Mesenteric fat pad (tissue), 1 donor: ENCODE measurements at places on chromosomes 12 and 14. TPM values are rescaled to one million over a fixed set of nuclear protein-coding genes. Genes with fewer than 3 reads are reported as not detected.

Gene KRT77
- total RNA-seq: not detected

Gene GLT1D1
- 4.1 TPM for total RNA-seq

Gene FLRT2
- total RNA-seq: 20.0 TPM

Gene LRP1-AS
- not detected for total RNA-seq

Gene KLHL28
- 10.0 TPM for total RNA-seq

Gene PIK3C2G
- 0.13 TPM for total RNA-seq

Gene ETFRF1
- 20.4 TPM for total RNA-seq

Gene NELL2
- 0.71 TPM for total RNA-seq

Gene CCDC177
- total RNA-seq: not detected

Gene NGB
- total RNA-seq: not detected

Gene BCL11B
- 0.67 TPM for total RNA-seq

Gene AQP2
- total RNA-seq: not detected

Gene C12orf50
- 0.13 TPM for total RNA-seq

Gene SSPN
- 21.1 TPM for total RNA-seq

Gene BEGAIN
- total RNA-seq: 2.2 TPM

Gene PLCZ1
- not detected for total RNA-seq

Gene ST8SIA1
- 1.6 TPM for total RNA-seq

Gene PRIMA1
- 1.3 TPM for total RNA-seq

Gene PLBD1
- 35.7 TPM for total RNA-seq

GRCh38 chr14:95185033-95185766, 27.9 kb upstream of the DICER1 start:
- DNase-seq: no peak

DNA sequence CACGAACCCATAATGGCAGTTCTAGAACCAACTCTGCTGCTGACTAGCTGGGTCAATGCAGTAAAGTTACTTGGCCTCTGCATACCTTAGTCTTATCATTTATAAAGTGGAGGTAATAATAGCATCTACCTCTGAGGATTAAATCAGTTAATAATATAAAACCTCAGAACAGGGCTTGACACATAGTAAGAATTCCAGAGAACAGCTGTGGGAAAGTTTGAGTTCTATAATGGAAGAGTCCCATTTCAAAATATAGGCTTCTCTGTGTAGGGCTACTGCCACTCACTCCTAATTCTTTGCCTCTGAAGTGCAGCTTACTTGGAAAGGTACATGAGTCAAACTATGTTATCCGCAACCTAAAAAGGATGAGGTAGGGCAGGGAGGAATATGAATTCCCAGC, 269.2 kb upstream of the PRKD1 start:
- DNase-seq: no peak

GRCh38 chr12:68790081-68790951, 17.7 kb upstream of the MDM2 start:
- no peak for DNase-seq

DNA sequence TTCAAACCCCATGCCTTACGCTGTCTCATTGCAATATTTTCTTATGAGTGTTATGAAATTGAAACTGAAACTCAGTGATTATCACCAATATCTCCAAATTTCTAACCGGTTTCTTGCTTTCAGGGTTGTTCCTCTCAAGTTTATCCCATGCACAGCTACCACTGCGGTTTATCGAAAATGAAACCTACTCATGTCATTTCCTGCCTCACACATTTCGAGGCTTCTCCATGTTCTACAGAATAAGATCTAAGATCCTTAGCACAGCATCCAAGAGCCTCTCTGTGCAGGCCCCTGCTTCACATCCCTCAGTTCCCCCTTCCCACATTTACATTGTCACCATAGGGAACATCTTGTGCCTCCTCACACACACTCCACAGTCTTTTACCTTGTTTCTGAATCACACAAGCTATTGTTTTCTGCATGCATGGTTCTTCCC, 45.5 kb upstream of the FAR2 start:
- DNase-seq: no peak

DNA sequence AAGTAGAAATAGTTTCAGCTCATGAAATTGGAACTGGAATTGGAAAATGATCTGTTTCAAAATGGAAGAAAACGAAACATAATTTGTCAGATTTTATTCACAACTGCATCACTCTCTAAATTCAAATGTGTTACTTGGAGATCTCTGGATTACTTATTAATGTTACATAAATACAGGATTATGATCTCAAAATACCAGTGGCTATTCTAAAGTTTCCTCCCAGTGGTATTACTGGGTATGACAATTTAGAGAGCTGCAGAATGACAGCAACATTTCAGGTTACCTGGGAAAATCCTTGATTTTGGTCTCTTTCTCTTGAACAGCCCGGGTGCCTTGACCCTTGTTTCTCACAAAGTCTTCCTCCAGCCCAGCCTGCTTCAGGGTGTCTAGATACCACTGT, 14.2 kb downstream of the FAM161B start:
- no peak for DNase-seq

DNA sequence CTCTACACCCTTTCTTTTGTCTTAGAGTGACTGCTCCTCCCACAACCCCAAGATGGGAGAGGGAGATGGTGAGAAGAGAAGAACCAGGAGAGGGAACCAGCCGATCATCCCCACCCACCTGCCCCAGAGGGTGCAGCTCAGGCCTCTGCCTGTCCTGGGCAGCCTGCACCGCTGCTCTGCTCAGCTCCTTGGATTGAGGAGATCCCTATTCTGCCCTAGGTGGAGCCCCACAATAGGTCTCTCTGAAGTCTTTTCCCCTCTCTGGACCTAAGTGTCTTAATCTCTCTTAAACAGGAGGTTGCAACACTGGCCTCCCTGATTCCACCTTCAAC, 2.2 kb downstream of the ANKRD33 start:
- DNase-seq: peak; percentile 45

- DNase-seq: no peak
These were observed 44.9 kb downstream of the DNAH10 start for GRCh38 chr12:123807002-123807401.

DNA sequence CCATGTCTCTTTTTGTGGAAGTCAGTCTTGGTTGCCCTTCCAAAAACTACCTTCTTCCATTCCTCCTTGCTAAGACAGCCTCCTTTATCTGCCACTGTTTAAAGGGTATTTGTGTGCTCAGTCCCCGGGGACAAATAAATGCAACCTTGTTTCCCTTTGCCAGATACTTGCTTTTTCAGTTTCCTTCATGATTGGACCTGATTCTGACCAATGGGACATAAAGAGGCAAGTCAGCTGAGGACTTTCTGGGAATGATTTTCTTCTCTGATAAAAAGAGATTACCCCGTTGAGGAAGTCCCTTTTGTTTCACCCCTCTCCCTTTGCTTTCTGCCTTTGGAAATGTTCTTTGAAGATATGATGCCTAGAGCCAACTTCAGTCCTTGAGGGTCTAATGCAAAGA, 7.4 kb upstream of the TUBA1B start:
- DNase-seq: no peak

- DNase-seq: no peak
These were observed 332.1 kb downstream of the NELL2 start for GRCh38 chr12:44544018-44544417.

GRCh38 chr14:72608391-72609204, 285.3 kb downstream of the DPF3 start:
- no peak for DNase-seq

GRCh38 chr14:61111209-61111665, 130.2 kb downstream of the SLC38A6 start:
- DNase-seq: no peak

- DNase-seq: no peak
These were observed 103.9 kb downstream of the BBS10 start for GRCh38 chr12:76244300-76244699.

DNA sequence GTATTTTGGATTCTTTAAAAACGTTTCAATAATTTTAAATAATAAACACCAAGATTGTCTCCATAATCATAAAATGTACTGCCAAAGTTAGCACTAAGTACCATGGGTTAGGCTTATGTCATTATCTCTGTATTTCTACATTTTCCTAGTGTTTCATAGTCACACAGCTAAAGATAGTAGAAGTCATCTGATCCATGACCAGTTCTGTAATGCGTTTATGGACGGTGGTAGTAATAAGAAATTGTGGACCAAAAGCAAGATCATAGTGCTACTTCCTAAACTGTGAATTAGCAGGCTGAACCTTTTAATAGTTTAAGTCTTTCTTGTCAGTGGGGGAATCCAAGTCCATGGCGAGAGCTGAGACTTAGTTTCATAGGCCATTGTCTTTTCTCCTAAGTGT, 142.1 kb downstream of the AKAP6 start:
- no peak for DNase-seq

DNA sequence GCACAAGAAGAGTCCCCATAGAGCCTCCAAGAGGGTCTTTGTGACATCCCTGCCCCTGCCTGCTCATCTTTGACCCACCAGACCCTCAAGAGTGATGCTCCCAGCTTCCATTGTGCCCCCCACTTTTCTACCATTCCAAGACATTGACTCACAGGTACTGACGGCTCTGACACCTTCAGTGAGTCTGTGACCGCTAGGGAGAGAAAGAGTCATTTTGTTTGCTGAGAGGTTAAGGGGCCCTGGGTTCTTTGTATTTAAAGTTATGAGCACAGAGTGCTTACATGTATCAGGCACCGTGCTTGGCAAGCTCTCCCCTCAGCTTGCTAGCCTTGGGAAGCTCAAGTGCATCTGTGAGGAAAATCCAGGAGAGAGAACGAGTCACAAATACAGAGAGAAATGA, 7.1 kb upstream of the KRT82 start:
- no peak for DNase-seq

GRCh38 chr12:57890191-57891115, 43.9 kb upstream of the CTDSP2 start:
- DNase-seq: no peak

- no peak for DNase-seq
These were observed 17.5 kb downstream of the KCNH5 start for GRCh38 chr14:63027719-63028118.

DNA sequence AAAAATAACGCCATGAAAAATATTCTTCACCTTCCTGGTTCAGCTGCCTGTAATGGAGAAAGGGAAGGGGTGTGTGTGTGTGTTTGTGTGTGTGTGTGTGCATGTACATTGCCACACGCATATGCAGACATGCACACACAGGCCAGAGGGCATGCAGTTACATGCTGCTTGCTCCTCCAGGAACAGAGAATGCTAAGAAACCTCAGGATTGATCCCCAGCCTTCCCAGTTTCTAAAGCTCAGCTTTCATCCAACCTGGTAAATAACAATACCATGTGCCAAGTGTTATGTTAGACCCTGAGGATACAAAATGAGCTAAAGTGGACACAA, 241.7 kb downstream of the SPTSSA start:
- no peak for DNase-seq

- no peak for DNase-seq
These were observed 424.0 kb upstream of the GARIN6 start for GRCh38 chr12:99223579-99223978.

DNA sequence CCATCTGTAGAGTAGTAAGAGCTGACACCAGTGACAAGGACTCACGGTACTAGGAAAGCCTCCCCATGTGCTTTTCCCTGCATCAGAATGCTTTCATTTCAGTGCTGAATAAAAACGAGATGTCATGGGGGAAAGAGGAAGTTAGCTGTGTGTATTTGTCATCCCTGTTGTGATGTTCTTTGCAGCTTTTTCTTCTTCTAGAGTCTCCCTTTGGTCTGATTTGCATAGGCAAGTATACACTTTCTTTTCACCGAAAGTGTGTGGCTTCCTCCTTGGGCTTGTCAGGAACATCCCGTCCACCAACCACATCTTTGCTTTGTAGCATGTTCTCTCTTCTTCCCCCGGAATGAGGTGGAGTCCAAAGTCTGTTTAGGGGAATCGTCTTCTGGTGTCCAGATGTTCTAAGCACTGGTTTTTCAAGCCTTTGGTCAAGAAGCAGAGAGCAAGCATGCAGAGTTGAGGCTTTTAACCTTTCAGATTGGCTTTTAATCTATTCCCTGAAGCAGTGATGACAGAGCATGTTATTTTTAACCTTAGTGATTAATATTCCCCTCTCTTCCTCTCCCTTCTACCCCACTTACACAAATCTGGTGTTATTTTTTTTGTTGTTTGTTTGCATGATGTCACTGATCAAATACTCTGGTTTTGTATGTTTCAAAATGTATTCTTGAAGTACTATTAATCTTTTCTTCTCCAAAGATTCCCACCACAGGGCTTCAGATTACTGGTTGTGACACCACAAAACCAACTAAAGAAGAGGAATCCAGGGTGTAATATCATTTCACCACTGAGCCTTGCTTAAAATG, 163.4 kb downstream of the SAMD4A start:
- no peak for DNase-seq

DNA sequence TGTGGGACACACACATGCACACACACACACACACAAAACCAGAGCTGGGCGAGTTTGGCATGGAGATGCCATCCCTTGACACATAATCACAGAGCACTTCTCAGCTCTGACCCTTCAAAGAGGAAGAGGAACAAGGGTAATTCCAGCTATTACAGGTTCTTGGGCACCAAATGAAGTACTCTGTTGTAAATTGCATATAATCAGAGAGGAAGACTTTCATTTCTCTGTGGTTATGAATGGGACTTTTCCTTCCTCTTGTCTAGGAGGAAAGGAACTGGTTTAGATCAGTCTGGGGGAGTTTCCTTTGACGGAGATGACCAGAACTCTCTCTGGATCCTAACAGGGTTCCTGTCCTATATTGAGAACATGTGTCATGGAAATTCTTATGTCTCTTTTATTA, 26.4 kb upstream of the FGF6 start:
- no peak for DNase-seq

- DNase-seq: no peak
These were observed 73.8 kb upstream of the OSBPL8 start for GRCh38 chr12:76633415-76633814.

DNA sequence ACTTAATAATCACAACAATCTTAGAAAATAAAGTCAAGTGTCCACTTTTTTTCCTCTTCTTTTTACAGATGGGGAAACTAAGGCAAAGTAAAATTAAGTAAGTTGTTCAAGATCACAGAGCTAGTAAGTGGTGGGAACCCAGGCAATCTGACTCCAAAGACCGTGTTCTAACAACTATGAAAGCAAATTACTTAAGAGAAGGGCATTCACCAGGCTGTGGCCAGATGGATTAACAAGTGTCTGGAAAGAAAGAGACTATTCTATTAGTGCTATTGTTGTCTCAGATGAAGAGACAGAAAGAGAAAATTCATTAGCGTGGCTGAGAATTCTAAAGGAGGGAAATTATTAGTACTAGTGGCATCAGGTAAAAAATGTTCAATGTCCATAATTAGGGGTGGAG, 48.5 kb downstream of the FGD6 start:
- no peak for DNase-seq

DNA sequence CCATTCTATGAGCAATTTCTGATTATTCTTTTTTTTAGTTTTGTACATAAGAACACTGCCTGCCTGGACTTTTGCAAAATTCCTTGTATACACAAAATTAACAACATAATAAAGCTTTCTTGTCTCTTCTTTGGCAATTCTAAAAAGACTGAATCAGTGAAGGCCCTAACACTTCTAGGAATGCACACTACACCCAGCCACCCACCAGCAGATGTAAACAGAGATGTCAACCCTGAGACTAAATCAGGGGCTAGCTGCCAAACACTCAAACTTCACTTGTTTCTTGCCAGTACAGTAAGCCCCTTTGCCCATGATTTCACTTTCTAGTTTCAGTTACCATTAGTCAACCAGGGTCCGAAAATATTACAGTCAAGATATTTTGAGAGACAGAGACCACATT, 15.5 kb downstream of the DCAF5 start:
- no peak for DNase-seq

GRCh38 chr12:132026796-132027500, 77.2 kb downstream of the EP400 start:
- no peak for DNase-seq

GRCh38 chr14:64692189-64692985, 11.8 kb upstream of the PLEKHG3 start:
- no peak for DNase-seq

GRCh38 chr12:122852336-122853275, 17.3 kb downstream of the HIP1R start:
- DNase-seq: no peak
